Vein endothelial cell (primary cell): ENCODE measurements at places on chromosomes 5 and 9. TPM values are rescaled to one million over a fixed set of nuclear protein-coding genes. Genes with fewer than 3 reads are reported as not detected.

Gene RLN1
- total RNA-seq = not detected in 2 replicates

Gene FOXD4L3
- total RNA-seq = not detected in 2 replicates

Gene PRR16
- total RNA-seq = 0.48 TPM in 1 of 2 replicates, not detected in the other

Gene HTR4
- total RNA-seq = 0.10 TPM in 1 of 2 replicates, not detected in the other

Gene GLRA1
- total RNA-seq = not detected in 2 replicates

Gene FPGS
- total RNA-seq = 103 and 117 TPM in 2 replicates

Gene MYO10
- total RNA-seq = 133 and 138 TPM in 2 replicates

Gene INSYN2B
- total RNA-seq = 26.1 and 52.3 TPM in 2 replicates

Gene RIMOC1
- total RNA-seq = 15.0 and 22.4 TPM in 2 replicates

Gene ADAMTS2
- total RNA-seq = under 0.01 and 1.1 TPM in 2 replicates

Gene GABRA1
- total RNA-seq = not detected in 2 replicates

Gene PRSS3
- 7.8 and 14.1 TPM in 2 replicates for total RNA-seq

Gene IL13
- total RNA-seq = not detected in 2 replicates

Gene QRFP
- not detected in 2 replicates for total RNA-seq

Gene NMUR2
- not detected in 2 replicates for total RNA-seq

Gene CYLC2
- total RNA-seq = not detected in 2 replicates

Gene OTULINL
- total RNA-seq = under 0.01 and 0.19 TPM in 2 replicates

Gene RNF208
- total RNA-seq = 0.19 and 0.65 TPM in 2 replicates

Gene CDKN2A
- total RNA-seq = 10.0 and 18.0 TPM in 2 replicates
